Effector CD8-positive, alpha-beta T cell (primary cell): ENCODE measurements at places on chromosomes 11 and 22.

GRCh38 chr22:31496735-31497146 is 405 bp downstream of the SFI1 start:
- DNase-seq, result peak; percentile 35

GRCh38 chr11:100031973-100032372 is 655.1 kb upstream of the ARHGAP42 start:
- no peak for DNase-seq

DNA sequence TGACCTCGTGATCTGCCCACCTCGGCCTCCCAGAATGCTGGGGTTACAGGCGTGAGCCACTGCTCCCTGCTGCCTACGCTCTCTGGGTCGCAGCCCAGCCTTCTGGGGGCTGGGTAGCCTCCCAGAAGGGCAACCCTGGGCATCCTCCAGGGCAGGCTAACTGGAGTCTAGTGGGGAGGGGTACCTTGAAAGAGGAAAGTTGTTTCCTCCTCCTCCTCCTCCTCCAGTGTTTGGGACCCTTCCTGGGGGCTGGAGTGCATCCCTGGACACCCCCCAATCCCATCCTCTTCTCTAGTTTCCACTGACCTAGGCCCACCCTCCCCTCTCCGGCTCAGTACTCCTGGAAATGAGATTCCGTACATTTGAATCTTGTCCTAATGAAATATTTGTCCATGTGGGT is 1.3 kb downstream of the PNPLA3 start:
- no peak for DNase-seq

GRCh38 chr11:107898270-107898669 is 30.0 kb upstream of the RAB39A start:
- DNase-seq, result no peak

GRCh38 chr11:96132437-96132836 is 208.5 kb upstream of the MTMR2 start:
- DNase-seq, result no peak

GRCh38 chr22:26792522-26792921 is 135.1 kb downstream of the MIAT start:
- DNase-seq, result no peak

- DNase-seq, result no peak
These were observed 63.8 kb downstream of the BTG4 start for GRCh38 chr11:111448414-111448813.

GRCh38 chr22:36409056-36409455 is 21.3 kb upstream of the MYH9 start:
- no peak for DNase-seq
